ENCODE measurements at places on chromosomes 3 and 15. TPM values are rescaled to one million over a fixed set of nuclear protein-coding genes. Genes with fewer than 3 reads are reported as not detected.
A peak's percentile ranks its signal among the peaks of the same experiment; 100 is the strongest.

CLDN11 gene
- 8.2 TPM for total RNA-seq

- no peaks in the 10 kb centered on the region for H3K36me3 ChIP-seq
- H3K4me1 ChIP-seq: peaks cover 8% of the 10 kb centered on the region
- H3K27ac ChIP-seq: peak overlapping the region; percentile 44
- no peaks in the 10 kb centered on the region for H3K27me3 ChIP-seq
- H3K4me3 ChIP-seq: no peak overlapping the region
Measured at GRCh38 chr15:56759450-56759845, 26.1 kb upstream of the ZNF280D start.

DNA sequence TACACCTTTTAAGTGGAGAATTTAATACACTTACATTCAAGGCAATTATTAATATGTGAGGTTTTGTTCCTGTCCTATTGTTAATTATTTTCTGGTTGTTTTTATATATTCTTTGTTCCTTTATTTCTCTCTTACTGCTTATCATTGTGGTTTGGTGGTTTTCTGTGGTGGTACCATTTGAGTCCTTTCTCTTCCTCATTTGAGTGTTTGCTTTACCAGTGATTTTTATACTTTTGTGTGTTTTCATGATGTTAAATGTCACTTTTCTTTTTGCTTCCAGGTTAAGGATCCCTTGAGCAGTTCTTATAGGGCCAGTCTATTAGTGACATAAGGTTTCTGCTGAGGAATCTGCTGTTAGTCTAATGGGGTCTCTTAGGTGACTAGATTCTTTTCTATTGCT is 116.5 kb downstream of the LRRK1 start:
- no peaks in the 10 kb centered on the region for H3K4me1 ChIP-seq
- H3K27me3 ChIP-seq: no peaks in the 10 kb centered on the region
- no peaks in the 10 kb centered on the region for H3K36me3 ChIP-seq
- no peak for DNase-seq

DNA sequence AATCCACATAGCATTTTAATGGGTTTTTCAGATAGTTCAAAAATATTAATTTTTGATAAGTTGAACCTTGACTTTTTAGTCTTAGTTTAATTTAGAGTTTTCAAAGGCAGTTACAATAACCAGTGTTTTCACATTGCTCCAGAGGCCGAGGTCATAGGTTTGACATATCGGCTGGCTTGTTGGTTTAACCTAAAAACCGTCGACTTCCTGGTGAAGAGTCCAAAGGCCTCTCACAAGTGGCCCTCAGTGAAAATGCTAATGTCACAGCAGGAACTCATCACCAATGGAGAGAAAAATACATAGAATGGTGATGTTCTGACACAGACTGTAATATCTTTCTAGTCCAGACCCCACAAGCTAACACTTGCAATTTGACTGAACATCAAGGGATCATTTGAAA is 642.3 kb downstream of the PLOD2 start:
- no peak overlapping the region for H3K27ac ChIP-seq
- no peaks in the 10 kb centered on the region for H3K36me3 ChIP-seq
- no peaks in the 10 kb centered on the region for H3K4me1 ChIP-seq

DNA sequence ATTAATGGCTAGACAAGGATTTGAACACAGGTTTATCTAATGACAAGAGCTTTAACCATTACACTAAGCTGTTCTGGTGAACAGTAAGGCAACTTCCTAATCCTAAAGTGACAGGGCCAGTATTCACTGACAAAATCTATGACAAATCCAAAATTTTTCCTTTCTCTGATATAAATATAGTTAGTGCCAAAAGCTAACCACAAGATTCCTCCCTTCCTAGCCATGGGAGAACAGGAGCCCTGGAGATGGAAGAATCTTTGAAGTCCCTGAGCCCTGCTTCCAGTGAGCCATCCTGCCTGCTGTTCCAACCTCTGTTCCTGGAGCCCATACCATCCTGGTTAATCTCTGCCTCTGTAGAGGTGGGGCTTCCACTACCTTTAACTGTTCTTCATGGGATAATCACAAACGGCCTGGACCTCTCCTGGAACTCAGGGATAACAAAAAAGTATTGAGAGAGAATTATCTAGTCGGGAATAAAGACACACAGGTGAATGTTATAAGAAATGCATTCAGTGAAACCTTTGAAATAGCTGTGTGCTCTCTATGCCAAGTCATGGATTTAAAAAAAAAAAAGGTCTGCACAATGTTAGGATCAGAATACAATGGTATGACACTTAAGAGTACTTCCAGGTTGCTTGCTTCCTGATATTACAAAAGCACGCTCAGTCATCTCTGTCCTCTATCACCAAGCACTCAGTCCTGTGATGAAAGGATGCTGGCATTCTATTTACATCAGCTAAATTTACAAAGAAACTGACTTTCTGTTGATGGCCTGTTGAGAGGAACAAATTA is 235.8 kb downstream of the SUCLG2 start:
- no peak overlapping the region for H3K4me3 ChIP-seq
- no peaks in the 10 kb centered on the region for H3K27me3 ChIP-seq
- H3K4me1 ChIP-seq: no peaks in the 10 kb centered on the region
- no peaks in the 10 kb centered on the region for H3K36me3 ChIP-seq
- H3K27ac ChIP-seq: no peak overlapping the region

GRCh38 chr3:64518496-64518895 is 169.3 kb downstream of the ADAMTS9 start:
- H3K27ac ChIP-seq: no peak overlapping the region
- no peak overlapping the region for H3K4me3 ChIP-seq
- DNase-seq: no peak
- no peaks in the 10 kb centered on the region for H3K27me3 ChIP-seq

Measured in breast epithelium (tissue), 4 donors.